ENCODE measurements at places on chromosomes 5 and 9. TPM values are rescaled to one million over a fixed set of nuclear protein-coding genes. Genes with fewer than 3 reads are reported as not detected.

Gene LCN1
- not detected for total RNA-seq

DNA sequence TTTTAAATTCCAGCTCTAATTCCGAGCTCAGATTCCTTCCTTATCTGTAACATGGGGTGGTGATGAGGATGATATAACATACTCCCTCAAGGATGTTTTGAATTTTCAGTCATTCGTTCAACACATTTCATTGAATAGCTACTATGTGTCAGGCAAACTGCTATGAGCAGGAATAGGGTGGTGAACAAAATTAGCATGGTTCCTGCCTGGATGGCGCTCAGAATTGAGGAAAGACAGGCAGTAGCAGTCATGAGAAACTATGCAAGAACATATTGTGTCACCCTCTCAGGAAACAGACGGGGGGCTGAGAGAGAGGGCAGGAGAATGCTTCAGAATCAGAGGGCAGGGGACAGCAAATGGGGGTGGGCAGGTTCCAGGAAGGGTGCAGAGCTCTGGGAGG lies 265.2 kb downstream of the NSG2 start:
- peaks cover 12% of the 10 kb centered on the region for H3K4me1 ChIP-seq
- no peak for DNase-seq
- no peaks in the 10 kb centered on the region for H3K36me3 ChIP-seq
- H3K4me3 ChIP-seq, result no peak overlapping the region
- peaks cover 57% of the 10 kb centered on the region for H3K27me3 ChIP-seq

DNA sequence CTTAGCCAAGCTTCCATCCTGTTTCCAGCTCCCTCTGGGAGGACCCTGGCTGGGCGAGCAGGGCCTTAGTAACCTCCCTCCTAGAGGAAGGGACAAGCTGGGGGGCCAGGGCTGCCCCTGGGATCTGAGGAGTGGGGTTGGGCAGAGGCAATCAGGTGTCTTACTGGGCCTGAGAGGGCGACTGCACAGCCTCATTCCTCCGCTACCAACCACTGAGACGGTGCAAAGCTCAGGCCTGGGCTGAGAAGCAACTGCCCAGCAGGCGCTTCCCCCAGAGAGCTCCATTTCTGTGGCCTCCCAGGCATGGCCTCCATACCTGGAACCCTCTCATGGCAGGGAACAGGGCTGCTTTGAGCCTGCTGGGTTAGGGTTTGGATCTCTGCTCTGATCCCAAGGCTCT lies 18.8 kb upstream of the GFPT2 start:
- no peak for DNase-seq
- peak overlapping the region; percentile 62 for H3K27ac ChIP-seq
- H3K4me1 ChIP-seq, result peaks cover 13% of the 10 kb centered on the region
- H3K27me3 ChIP-seq, result no peaks in the 10 kb centered on the region
- no peak overlapping the region for H3K4me3 ChIP-seq

Gene EQTN
- 0.32 TPM for total RNA-seq

DNA sequence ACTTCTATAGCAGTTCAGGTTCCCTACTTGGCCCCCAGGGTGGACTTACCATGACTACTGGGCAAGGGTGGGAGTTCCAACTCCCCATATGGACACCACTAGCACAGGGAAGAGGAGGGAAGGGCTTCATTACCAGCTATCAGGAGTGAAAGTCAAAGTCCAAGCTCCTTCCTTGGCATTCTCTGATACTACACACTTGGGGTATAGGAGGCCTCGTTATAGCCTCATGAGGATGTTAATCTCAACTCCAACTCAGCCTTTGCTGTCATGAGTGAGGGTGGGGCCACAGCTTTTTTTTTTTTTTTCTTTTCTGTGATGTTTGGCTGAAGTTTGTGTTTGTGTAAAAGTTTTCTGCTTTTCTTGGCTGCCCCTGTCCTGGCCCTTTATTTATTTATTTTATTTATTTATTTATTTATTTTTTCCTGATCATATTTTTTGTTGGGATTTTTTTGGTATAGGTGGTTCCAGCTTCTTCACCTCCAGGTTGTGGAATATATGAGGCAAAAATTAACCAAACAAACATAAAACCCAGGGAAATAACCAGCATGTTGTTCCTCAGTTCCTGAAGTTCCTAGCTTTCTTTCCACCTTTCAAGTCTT lies 8.7 kb downstream of the GARIN3 start:
- H3K4me3 ChIP-seq, result no peak overlapping the region
- no peaks in the 10 kb centered on the region for H3K4me1 ChIP-seq
- peak; percentile 50 for DNase-seq
- no peaks in the 10 kb centered on the region for H3K36me3 ChIP-seq

Gene DBH
- total RNA-seq, result not detected

Gene FLT4
- 15.6 TPM for total RNA-seq

- no peak overlapping the region for H3K4me3 ChIP-seq
- H3K4me1 ChIP-seq, result no peaks in the 10 kb centered on the region
Observed at GRCh38 chr9:104386425-104387069, 117.5 kb upstream of the OR13F1 start.

DNA sequence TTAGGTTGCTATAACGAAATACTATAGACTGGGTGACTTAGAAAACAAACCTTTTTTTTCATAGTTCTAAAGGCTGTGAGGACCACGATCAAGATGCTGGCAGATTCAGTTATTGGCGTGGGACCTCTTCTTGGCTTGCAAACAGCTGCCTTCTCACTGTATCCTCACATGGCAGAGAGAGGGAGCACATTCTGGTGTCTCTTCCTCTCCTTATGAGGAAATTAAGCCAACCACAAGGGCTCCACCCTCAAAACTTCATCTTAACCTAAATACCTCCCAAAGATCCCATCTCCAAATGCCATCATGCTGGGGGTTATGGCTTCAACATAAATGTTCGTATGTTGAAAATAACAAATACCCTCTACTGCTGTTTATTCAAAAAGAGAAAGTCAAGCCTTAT lies 197.1 kb downstream of the CEMIP2 start:
- H3K27me3 ChIP-seq, result no peaks in the 10 kb centered on the region
- H3K27ac ChIP-seq, result no peak overlapping the region
- no peak for DNase-seq
- no peaks in the 10 kb centered on the region for H3K4me1 ChIP-seq

DNA sequence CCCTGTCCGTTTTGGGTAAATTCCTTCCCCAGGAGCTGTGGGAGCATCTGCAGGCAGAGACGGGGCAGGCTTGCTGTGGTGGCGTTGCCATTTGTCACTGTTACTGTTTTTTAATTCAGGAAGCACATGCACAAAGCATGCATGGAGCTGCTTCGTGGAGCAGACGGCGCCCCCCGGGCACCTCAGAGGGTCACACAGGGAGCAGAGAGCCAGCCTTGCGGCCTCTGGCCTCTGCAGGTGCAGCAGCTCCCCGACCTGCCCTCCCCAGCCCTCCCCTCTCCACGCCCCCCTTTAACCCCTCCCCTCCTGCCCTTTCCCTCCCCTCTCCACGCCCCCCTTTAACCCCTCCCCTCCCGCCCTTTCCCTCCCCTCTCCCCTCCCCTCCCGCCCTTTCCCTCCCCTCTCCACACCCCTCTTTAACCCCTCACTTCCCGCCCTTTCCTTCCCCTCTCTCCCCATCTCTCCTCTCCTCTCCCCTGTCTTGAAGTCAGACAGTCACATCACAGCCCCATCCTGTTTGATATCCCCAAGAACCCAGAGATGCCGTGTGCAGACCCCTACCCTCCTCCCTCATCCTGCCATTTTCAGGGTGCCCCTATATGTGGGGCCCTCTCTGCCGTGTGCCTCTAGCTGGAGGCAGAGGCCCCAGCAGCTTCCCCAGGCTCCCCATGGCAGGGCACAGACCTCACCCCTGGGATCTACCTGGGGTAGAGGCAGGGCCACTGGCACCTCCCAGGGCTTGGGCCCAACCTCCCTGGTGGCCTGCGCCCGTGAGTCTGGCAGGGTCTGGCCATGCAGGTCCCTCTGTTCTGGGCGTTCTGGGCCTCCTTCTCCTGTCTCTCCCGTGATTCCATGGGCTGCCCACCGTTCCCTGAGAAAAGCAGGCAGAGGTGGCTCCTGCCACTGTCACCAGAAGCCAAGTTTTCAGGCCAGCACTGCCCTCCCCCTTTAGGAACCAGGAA lies 29.6 kb upstream of the UBAC1 start:
- peak overlapping the region; percentile 20 for H3K4me3 ChIP-seq
- H3K4me1 ChIP-seq, result peaks cover 32% of the 10 kb centered on the region
- H3K36me3 ChIP-seq, result no peaks in the 10 kb centered on the region
- no peaks in the 10 kb centered on the region for H3K27me3 ChIP-seq
- no peak for DNase-seq

DNA sequence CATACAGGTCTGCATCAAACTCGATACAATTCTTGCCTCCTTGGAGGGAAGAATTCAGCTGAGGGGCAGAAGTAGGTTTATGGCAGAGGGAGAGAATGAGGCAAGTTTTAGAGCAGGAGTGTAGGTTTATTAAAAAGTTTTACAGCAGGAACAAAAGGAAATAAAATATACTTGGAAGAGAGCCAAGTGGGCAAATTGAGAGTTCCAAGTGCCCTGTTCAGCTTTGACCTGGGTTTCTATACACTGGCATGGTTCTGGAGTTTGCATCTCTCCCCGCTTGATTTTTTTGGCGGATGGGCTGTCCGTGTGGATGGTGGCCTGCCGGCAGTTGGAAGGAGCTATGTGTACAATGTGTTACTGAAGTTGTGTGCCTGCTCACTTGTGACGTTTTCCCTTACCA lies 116.1 kb downstream of the ALDH1A1 start:
- H3K4me3 ChIP-seq, result no peak overlapping the region
- H3K27ac ChIP-seq, result no peak overlapping the region
- DNase-seq, result no peak
- no peaks in the 10 kb centered on the region for H3K4me1 ChIP-seq

Gene WNT8A
- total RNA-seq, result not detected

GRCh38 chr5:72233835-72234234 lies 86.2 kb downstream of the MRPS27 start:
- H3K36me3 ChIP-seq, result no peaks in the 10 kb centered on the region
- H3K4me3 ChIP-seq, result no peak overlapping the region
- no peak overlapping the region for H3K27ac ChIP-seq
- DNase-seq, result no peak

- H3K27ac ChIP-seq, result no peak overlapping the region
- no peaks in the 10 kb centered on the region for H3K36me3 ChIP-seq
- H3K4me3 ChIP-seq, result no peak overlapping the region
- peaks cover 20% of the 10 kb centered on the region for H3K27me3 ChIP-seq
- DNase-seq, result no peak
Observed at GRCh38 chr5:32714836-32715235, 3.7 kb downstream of the NPR3 start.

DNA sequence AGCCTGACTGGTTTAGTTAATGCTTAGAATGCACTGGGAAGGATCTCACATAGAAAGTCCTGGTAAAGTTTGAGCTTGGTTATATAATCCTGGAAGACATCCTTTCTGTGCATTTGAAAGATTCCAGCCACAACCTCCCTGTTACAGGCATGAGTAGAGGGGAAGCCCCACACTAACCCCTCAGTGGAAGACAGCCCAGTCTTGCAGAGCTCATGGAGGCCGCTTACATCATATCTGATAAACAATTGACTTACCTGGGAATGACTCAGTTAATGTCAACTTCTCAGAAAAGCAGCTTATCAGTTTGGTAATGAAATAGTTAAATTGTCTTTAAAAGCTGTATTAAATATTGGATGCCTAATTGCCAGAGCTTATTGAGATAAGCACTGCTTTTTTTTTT lies 28.1 kb upstream of the PDE8B start:
- peaks cover 12% of the 10 kb centered on the region for H3K27me3 ChIP-seq
- H3K4me3 ChIP-seq, result no peak overlapping the region
- no peaks in the 10 kb centered on the region for H3K36me3 ChIP-seq
- H3K4me1 ChIP-seq, result peaks cover 9% of the 10 kb centered on the region

DNA sequence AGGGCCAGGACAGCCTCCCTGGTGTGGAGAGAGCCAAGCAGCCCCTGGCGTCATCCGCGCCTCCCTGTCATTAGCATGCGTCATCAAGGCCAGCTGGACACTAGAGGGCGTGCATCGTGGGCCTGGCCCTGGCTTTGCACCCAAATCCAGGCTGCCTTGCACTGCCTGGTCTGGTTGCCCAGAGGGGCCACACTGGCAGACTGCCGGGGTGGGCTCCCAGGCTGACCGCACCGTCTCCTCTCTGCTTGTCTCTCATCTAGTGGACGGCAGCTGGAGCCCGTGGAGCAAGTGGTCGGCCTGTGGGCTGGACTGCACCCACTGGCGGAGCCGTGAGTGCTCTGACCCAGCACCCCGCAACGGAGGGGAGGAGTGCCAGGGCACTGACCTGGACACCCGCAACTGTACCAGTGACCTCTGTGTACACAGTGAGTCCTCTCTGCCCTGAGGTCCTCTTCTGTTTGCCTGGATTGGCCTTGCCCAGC lies 29.0 kb downstream of the HK3 start:
- no peaks in the 10 kb centered on the region for H3K4me1 ChIP-seq
- H3K36me3 ChIP-seq, result no peaks in the 10 kb centered on the region
- no peak for DNase-seq
- no peak overlapping the region for H3K4me3 ChIP-seq
- H3K27ac ChIP-seq, result no peak overlapping the region

Gene PCDHGB5
- total RNA-seq, result 6.9 TPM

Gene LVRN
- 2.1 TPM for total RNA-seq

DNA sequence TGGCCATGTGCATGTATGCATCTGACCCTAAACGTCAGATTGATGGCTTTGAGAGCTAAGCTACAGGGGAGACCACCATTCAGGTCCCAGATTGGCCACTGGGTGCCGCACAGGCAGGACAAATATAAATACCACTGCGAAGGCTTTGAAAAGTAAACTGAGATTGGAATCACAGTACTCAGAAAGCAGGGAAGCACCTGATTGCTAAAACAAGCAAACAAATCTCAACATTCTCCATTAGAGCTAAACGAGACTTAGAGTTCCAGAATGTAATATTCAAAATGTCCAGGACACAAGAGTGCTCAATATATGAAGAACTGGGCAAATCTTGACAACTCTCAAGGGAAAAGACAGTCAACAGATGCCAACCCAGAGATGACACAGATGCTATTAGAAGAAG lies 61.0 kb upstream of the GFPT2 start:
- H3K4me3 ChIP-seq, result no peak overlapping the region
- H3K27me3 ChIP-seq, result no peaks in the 10 kb centered on the region
- H3K27ac ChIP-seq, result no peak overlapping the region
- no peaks in the 10 kb centered on the region for H3K36me3 ChIP-seq
- H3K4me1 ChIP-seq, result no peaks in the 10 kb centered on the region

GRCh38 chr5:64784451-64785025 lies 15.8 kb downstream of the CWC27 start:
- H3K4me3 ChIP-seq, result no peak overlapping the region
- H3K27ac ChIP-seq, result no peak overlapping the region
- no peak for DNase-seq
- H3K27me3 ChIP-seq, result no peaks in the 10 kb centered on the region
- no peaks in the 10 kb centered on the region for H3K4me1 ChIP-seq

Gene SGTB
- total RNA-seq, result 16.5 TPM

DNA sequence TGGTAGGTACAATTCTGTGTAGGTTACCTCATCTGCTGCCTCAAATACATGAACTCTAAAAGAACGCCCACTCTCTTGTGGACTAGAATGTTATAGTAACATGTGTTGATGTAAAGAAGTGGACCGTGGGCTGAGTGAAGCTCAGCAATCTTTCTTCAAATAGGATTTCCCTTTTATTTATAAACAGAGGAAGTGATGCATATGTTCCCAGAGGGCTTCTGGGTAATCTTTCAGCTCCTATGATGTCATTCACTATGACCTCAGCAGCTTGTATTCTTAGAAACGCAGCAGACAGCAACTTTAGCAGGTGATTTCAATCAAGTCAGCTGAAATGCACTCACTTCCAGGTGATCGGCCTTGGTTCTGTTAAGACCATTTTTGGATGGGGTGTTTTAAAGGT lies 14.4 kb downstream of the F2RL2 start:
- no peak for DNase-seq
- H3K4me3 ChIP-seq, result no peak overlapping the region
- H3K27ac ChIP-seq, result no peak overlapping the region
- no peaks in the 10 kb centered on the region for H3K27me3 ChIP-seq

Gene SH3TC2
- total RNA-seq, result 2.2 TPM

All from esophagus muscularis mucosa (tissue), 4 donors.